ENCODE measurements at places on chromosomes 12 and 14.
A peak's percentile ranks its signal among the peaks of the same experiment; 100 is the strongest.

- DNase-seq = no peak
Observed at GRCh38 chr14:68650404-68650994, 142.4 kb downstream of the ZFP36L1 start.

DNA sequence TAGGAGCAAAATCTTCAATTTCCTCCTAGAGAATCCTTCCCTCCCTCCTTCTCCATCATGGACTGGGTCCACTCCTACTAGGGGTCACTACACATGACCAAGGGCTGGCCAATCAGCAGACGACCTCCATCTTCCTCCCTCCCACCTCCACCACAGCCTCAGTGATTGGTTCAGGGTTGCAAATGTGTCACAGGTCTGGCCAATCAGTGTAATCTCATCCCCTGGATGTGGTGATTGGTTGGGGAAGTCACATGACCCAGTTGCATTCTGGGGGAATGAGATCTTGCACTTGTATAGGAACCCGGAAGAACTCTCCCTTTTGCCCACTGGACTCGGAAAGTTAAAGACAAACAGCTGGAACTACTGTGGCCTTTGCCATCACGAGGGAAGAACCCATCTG, 169.2 kb downstream of the PIWIL1 start:
- no peak for DNase-seq

DNA sequence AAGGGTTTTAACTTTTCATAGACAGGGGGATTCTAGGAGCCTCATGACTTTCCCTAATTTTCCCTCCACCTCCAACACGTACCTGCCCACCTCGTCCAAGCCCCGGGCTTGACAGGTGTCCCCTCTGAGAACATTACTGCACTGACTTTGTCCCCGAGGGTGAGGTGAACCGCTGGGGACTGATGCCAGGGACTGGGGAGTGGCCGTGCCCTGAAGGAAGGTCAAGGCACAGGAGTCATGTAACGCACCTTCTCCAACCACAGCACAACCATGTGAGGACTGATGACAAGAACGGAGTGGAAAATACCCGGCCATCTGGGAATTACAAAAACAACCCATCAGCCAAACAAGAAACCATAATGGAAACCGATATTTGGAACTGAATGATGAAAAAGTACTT, 214.7 kb upstream of the C14orf180 start:
- DNase-seq = no peak

- no peak for DNase-seq
Observed at GRCh38 chr12:67758119-67758518, 109.6 kb downstream of the DYRK2 start.

GRCh38 chr12:47744005-47744651, 14.6 kb downstream of the RAPGEF3 start:
- peak; percentile 88 for DNase-seq

- no peak for DNase-seq
Observed at GRCh38 chr12:4530982-4531586, 7.6 kb upstream of the RAD51AP1 start.

DNA sequence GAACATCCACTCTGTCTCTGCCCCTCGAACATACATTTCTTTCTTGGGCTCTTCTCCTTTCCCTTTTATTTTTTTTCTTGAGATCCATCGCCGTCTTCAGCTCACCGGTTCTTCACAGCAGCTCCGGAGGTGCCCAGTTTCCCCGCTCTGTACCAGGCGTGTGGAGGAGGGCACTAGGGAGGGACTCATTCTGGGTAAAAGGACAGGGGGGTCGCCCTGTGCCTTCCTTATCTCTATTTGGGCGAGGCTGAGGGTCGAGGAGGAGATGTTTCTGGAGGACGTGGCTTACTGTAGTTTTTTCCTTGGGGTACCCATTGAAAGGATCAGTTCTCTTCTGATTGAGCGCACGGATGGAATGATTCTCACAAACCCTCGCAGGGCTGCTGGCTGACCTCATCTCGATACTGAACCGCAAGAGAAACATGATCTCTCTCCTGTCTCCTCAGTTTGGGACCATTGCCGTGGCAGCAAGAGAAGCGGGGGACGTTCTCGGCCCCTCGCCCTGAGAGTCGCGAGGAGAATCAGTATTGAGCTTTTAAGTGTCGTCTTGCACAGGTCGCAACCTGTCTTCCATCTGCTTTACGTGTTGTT, 386 bp downstream of the LIN52 start:
- DNase-seq = peak; percentile 25

DNA sequence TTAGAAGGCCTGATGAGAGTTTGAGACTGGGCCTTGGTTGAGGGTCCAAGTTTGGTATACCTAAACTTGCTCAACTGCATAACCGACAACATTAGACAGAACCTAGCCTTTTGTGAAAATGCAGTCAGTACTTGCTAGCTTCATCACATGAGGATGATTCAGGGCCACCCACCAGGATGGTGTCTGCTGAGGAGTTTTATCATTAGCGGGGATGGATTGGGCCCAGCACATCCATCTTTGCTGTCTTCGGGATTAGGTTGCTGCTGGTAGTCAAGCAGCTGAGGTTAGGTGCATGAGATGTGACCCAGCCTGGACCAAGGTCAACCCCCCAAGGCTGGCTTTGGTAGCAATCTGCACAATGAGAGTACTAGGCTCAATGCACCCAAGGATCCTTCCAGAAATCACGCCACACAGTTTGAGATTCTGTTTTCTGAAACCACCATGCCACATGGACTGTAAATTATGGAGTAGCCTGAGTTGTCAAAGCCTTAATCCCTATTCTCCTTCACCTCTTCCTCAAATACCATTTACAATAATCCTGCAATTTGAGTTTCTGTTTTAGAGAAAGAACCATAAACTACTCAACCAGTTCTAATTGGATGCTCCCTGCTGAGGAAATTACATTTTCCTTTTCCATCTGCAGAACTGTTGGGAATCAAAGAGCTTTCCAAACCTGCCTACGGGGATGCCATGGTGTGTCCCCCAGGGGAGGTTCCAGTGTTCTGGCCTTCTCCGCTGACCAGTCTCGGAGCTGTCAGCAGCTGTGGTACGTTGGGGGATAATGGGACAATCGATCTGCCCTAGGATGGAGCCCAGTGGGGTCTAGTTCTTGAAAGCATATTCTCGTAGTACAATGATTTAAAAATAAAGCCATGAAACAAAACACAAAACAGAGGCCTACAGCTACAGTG, 61.7 kb downstream of the DGLUCY start:
- DNase-seq = no peak

DNA sequence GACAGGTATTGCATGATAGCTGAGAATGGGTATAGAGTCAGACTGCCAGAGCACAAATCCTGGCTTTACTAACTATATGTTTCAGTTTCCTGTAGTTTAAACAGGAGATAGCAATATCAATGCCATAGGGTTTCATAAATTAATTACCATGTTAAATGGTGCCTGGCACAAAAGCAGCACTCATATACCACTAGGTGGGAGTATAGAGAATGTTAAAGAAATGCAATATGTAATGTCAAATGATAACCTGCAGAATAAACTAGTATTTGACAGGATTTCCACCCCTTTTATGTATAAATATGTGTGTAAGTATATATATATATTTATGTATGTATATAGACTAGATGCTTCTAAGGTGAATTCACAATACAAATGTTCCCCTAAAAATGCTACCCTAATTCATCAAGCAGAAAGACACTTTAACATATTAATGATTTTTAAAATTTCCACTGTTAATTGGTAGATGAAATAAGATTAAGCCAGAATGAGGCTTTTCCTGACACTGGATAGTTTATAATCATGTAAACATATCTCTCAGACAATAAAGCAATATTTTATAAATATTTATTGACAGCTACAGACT, 8.6 kb downstream of the WDR89 start:
- DNase-seq = peak; percentile 23

GRCh38 chr14:37970696-37971095, 237.0 kb upstream of the SSTR1 start:
- DNase-seq = no peak

DNA sequence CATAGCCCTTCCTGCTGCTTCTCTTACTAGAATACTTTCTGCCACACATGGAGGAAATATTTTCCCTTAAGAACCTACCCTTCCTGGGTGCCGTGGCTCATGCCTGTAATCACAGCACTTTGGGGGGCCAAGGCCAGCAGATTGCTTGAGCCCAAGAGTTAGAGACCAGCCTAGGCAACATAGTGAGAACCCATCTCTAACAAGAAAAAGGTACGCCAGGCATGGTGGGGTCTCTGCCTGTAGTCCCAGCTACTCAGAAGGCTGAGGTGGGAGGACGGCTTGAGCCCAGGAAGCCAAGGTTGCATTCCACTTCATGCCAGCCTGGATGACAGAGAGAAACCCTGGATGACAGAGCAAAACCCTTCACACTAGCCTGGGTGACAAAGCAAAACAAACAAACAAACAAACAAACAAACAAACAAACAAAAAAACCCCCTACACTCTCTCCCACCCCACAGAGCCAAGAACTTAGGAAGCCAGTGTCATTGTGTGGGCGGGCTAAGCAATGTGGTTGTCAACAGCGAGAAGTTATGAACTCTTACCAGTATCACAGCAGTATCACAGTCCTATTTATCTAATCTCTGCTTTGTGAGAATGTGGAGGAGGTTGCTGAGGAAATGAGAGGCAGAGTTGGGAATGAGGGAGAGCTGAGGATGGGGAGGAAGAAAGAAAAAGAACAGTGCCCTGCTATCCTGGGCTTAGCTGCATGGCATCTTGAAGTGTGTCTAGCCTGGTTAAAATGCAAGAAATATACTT, 53.8 kb upstream of the CLEC14A start:
- DNase-seq = no peak

GRCh38 chr14:93654599-93654998, 133.7 kb downstream of the PRIMA1 start:
- DNase-seq = no peak

- no peak for DNase-seq
Observed at GRCh38 chr14:26319139-26319864, 278.5 kb downstream of the NOVA1 start.

GRCh38 chr12:63319936-63320633, 169.1 kb upstream of the AVPR1A start:
- no peak for DNase-seq

DNA sequence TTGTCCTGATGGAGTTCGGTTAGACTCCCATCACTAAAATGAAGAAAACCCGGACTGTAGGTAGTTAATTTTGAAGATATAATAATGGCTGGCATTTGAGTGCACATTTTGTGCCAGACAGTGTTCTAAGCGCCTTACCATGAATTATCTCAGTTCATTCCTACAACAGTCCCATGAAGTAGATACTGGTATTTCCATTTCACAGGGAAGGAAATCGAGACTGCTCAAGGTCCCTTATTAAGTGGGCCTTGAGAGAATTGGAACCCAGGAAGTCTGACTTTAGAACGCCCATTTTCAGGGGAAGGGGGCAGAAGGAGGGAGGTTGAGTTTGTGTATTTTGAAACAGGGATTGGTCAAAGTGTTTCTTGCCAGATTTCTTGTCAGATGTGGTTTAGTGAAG, 855 bp downstream of the MNAT1 start:
- DNase-seq = no peak

DNA sequence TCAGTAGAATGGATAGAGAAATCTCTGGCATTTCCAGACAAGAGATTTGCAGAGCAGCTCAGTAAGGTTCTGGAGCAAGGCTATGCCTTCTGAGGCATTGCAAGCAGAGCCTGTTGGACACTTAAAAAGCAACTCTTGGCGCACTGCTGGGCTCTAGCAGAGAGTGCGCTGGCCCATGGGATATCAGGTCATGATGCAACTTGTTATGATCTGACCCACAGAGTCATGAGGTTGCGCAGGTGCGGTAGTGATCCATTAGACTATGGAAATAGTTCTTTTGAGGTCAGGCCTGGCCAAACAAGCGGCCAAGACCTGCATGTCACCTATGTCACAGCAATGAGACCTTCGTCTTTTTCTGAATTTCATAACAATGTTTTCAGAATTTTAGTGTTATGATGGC, 168.6 kb downstream of the TMTC3 start:
- DNase-seq = no peak

DNA sequence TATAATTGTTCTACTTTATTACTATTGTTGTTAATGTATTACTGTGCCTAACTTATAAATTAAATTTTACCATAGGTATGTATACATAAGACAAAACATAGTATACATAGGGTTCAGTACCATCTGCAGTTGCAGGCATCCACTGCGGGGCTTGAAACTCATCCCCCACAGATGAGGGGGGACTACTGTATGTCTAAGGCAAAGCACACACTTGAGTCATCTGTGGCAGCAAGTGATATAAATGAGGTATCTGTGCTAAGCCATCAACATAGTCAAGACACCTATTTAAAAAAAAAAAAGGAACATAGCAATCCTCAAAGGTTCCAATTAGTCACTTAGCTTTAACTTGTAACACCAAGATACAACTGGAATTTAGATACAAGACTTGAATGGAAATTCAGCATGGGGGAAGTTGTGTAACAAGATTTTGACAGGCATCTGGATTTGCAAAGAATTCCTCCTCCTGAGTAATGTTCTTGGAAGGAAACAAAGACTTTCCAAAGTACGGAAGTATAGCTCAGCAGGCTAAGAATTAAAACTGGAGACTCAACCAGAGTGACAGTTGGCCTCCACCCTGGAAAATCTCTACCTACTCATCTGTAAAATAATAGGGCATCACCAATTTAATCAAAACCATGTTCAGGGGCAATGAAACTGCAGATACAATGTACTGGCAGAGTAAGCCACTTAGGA, 14.9 kb downstream of the DCAF5 start:
- DNase-seq = no peak

DNA sequence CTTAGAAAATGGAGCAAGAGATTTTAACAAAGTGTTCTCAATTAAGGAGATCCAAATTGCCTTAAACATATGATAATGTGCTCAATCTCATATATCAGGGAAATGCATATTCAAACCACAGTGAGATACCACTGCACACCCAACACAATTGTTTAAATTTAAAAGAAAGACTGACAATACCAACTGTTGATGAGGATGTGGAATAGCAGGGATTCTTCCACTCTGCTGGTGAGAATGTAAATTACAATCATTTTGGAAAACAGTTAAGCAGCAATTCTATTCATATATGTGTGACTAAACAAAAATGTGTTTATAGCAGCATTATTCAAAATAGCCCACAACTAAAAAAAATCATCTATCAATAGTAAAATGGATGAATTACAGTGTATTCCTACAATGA, 144.2 kb downstream of the KICS2 start:
- no peak for DNase-seq

DNA sequence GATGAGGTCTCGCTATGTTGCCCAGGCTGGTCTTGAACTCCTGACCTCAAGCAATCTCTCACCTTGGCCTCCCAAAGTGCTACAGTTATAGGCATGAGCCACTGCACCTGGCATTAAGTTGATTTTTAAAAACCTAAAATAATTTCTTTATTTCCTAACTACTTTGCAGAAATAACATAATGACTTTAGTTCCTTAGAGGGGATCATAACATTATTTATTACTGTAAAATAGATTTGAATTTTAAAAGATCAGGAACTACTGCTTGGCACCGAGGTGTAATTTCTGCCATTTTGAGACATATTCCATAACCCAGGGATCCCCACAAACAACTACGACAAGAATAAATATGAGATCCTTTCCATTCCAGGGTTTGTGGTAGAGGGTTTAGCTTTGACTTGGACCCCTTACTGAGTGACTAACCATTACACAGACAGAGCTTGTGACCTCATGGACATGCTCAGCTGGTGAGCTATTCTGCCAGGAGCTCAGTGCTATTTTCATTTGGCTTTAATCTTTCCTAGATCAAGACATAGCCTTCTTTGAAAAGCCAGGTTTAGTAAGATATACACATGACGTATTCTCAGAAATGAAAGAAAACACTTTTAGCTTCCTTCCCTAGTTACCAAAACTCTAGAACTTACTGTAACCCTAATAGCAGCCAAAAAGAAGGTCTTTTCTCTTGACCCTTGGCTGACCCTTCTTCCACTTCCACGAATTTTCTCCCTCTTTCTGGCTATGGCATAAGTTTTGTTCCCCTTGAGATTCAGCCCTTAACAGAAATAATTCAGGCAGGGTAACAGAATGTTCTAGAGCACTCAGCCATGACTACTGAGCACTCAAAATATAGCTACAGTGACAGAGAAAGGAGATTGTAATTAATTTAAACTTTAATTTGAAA, 75.1 kb upstream of the NUDT4 start:
- DNase-seq = no peak

Data from iPS-NIHi11 (cell line).